ENCODE measurements at places on chromosomes 1 and 21.

GRCh38 chr1:170664828-170665612 is 1.1 kb downstream of the PRRX1 start:
- no peak for DNase-seq

DNA sequence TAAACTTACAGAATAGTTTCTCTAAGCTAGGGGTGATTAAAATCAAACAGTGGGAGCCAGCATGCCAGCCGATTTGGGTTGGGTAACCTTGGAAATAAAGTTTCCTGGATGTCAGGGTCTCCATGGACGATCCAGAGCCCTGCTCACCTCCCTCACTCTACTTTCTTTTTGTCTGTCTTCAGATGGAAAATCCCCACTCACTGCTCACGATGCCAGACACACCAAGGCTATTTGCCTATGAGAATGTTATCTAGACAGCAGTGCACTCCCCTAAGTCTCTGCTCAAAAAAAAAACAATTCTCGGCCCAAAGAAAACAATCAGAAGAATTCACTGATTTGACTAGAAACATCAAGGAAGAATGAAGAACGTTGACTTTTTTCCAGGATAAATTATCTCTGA is 13.9 kb downstream of the SLAMF7 start:
- DNase-seq = no peak

GRCh38 chr1:37748565-37748964 is 16.4 kb downstream of the EPHA10 start:
- DNase-seq = no peak

DNA sequence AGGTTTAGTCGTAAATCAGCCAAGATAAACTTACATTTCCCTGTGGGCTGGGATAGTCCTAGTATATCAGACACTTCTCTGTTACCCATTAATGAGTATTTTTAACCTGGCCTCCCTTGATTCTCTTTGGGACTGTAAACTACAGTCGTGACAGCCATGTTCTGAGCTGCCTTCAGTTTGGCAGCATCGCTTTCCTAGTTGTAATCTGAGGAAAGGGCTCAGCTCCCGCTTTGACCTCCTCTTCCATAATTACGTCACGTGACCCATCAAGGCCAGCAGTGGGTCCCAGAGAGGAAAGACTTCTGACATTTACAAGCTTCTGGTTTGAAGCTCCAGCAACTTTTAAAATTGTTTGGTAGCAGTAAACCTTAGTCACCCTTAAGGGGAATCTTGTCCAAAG is 34.6 kb upstream of the MTR start:
- DNase-seq = no peak

DNA sequence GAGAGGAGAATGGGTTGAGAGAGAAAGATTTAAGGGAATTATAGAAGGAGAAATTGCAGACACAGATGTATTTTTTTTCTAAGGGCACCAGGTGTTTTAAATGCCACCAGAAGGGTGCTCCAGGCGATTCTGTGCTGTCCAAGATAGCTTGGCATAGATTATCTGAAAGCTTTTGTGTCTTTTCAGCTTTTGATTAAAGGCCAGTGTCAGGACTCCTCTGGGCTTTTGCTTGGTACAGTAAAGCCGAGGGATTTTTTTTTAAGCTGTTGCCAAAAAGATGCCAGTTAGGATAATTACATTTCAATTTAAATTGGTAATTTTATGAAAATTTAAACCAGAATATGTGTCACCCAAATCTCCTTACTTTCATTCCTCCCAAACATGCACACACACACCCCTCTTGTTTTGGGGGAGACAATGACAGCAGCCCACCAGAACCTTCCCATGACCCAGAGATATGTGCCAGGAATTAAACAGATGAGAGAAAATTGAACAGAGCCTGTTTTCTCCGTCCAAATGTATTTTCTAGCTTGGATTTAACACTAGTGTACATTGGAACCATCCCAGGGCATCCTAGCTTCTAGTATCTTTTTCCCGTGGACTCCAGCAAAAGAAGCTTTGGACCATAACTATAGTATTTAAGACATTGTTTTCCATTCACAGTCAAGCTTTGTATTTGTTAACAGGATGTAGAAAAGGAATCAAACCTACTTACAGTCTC is 670.7 kb upstream of the CXADR start:
- DNase-seq = no peak

DNA sequence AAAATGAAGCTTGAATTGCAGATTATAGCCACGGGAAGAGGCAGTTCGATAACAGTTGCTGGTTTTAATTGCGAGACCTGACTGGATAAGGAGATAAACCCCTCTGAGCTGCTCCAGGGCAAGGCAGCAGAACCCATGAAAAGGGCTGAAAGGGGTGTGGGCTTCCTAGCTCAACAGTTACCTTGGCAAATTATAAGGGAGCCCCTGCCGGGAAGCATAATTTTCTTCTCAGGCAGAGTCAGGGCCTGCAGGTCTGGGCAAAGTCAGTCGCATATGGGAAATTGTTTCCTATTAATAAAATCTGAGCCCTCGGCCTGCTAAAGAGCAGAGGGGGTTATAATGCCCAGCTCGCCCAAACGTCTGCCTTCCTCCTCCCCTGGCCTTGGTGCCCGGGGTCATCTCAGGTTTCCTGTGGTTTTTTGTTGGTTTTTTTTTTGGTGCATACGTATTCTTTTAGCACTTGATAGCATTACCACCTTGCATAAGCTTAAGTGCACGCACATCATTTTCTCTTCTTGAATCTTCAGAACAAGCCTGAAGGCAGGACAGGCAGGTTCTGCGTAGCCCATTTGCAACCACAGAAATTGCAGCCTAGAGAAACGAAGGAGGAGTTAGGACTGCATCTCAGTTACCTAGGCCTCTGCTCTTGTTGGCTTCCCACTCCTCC is 33.9 kb upstream of the SELENON start:
- no peak for DNase-seq

- no peak for DNase-seq
Measured at GRCh38 chr21:26739189-26739588, 106.0 kb downstream of the ADAMTS1 start.

GRCh38 chr1:202681736-202682420 is 28.4 kb downstream of the SYT2 start:
- no peak for DNase-seq

GRCh38 chr1:19644681-19645410 is 735 bp downstream of the NBL1 start:
- no peak for DNase-seq

GRCh38 chr1:157844089-157844830 is 2.7 kb upstream of the CD5L start:
- DNase-seq = no peak

DNA sequence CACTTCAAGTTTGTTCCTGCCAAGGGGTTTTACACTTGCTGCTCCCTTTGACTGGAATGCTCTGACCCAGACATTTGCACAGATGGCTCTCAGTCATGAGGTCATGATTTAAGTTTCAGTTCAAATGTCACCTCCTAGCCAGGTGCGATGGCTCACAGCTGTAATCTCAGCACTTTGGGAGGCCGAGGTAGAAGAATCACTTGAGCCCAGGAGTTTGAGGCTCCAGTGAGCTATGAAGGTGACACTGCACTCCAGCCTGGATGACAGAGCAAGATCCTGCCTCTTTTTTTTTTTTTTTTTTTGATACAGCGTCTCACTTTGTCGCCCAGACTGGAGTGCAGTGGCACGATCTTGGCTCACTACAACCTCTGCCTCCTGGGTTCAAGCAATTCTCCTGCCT is 4.5 kb upstream of the ZMYM4 start:
- DNase-seq = no peak

DNA sequence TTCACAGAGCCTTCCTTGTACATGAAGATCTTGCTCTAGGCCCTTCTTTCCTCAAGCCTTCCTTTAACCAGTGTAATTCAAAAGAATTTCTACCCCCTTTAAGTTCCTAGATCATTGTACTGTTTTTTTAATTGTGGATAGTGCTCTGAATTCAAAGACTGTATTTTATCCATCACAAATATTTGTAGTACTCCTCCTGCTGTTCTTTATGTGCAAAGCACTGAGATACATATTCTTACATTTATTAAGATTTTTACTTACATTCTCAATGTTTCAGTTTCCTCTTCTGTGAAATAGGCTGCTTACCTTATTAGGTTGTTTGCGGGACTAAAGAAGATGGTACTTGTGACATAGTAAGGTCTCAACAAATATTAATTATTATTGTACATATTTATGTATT is 168.8 kb upstream of the PDE4B start:
- DNase-seq = no peak

All from Caco-2 (cell line).